Activated naive CD4-positive, alpha-beta T cell treated with anti-CD3 and anti-CD28 coated beads, Interleukin-2, amount 50 U/mL, for 72 hours (primary cell): ENCODE measurements at places on chromosomes 1 and 21. TPM values are rescaled to one million over a fixed set of nuclear protein-coding genes. Genes with fewer than 3 reads are reported as not detected.

Gene JAM2
- 3.3 TPM for total RNA-seq

Gene S100A14
- not detected for total RNA-seq

Gene ZFP69B
- 6.9 TPM for total RNA-seq

Gene OPTC
- total RNA-seq, result not detected

Gene SLC9C2
- total RNA-seq, result not detected

Gene MYOG
- not detected for total RNA-seq

Gene KCNJ9
- total RNA-seq, result not detected

Gene FCGR2B
- total RNA-seq, result 0.21 TPM

Gene SPATA21
- total RNA-seq, result not detected

Gene TARBP1
- 32.1 TPM for total RNA-seq

Gene F13B
- total RNA-seq, result not detected

Gene CD247
- 158 TPM for total RNA-seq

Gene MATN1
- total RNA-seq, result 0.31 TPM

Gene HRNR
- total RNA-seq, result not detected
